Uterus (tissue), 4 donors: ENCODE measurements at places on chromosomes 7 and 10. TPM values are rescaled to one million over a fixed set of nuclear protein-coding genes. Genes with fewer than 3 reads are reported as not detected.

- no peaks in the 10 kb centered on the region for H3K27me3 ChIP-seq
- no peak overlapping the region for H3K4me3 ChIP-seq
- no peak for DNase-seq
- no peak overlapping the region for H3K27ac ChIP-seq
Observed at GRCh38 chr7:116573541-116573940, 48.7 kb downstream of the CAV1 start.

OR2A5 gene
- total RNA-seq = not detected

C7orf57 gene
- total RNA-seq = 0.76 TPM

- no peak overlapping the region for H3K27ac ChIP-seq
- H3K4me3 ChIP-seq = no peak overlapping the region
- H3K4me1 ChIP-seq = no peaks in the 10 kb centered on the region
- H3K27me3 ChIP-seq = no peaks in the 10 kb centered on the region
- DNase-seq = no peak
- H3K36me3 ChIP-seq = no peaks in the 10 kb centered on the region
Observed at GRCh38 chr7:155778349-155778748, 33.9 kb downstream of the SHH start.

GIMAP2 gene
- 41.8 TPM for total RNA-seq

DNA sequence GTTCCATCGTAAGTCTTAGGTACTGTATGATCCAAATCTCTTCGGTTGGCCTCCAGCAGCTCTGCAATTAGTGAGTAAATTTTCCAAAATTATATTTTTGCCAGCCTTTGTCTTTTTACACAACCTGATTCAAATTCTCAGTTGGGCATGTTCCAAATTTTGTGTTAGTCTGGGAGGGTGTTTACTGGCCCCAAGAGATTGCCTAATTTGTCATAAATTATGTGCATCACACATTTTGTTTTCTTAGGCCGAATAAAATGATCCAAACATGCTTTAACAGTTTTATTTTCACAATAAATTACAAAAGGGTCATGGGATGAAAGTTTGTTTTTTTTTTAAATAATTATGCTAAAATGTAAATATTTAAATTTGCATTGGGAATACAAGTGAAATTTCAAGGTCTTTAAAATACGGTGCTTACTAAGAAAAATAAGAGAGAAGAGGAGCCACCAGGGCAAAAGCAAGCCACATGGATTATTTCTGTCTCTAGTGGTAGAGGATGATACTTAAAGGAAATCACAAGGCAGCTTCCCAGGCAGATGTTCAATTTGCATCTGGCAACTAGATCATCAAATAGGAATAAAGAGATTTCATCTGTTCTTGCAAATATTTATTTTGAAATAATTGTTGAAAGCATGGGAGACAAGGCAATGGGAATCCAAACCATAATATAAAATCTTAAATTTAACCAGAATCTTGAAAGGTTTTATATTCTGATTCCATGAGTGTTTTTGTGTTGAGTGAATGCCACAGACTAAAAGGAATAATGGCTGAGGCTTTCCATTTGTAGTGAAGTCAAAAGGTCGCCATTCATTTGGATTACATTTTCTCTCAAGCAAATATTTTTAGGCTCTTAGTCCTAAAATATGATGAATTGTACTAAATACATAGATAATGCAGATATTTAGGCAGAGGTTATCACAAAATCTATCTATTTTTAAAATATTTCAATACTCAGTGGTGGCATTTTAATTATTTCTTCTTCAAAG is 111.1 kb downstream of the MDFIC start:
- DNase-seq = no peak
- H3K36me3 ChIP-seq = no peaks in the 10 kb centered on the region
- H3K4me3 ChIP-seq = no peak overlapping the region
- H3K27ac ChIP-seq = no peak overlapping the region
- H3K4me1 ChIP-seq = peaks cover 3% of the 10 kb centered on the region

NEUROG3 gene
- not detected for total RNA-seq

DNA sequence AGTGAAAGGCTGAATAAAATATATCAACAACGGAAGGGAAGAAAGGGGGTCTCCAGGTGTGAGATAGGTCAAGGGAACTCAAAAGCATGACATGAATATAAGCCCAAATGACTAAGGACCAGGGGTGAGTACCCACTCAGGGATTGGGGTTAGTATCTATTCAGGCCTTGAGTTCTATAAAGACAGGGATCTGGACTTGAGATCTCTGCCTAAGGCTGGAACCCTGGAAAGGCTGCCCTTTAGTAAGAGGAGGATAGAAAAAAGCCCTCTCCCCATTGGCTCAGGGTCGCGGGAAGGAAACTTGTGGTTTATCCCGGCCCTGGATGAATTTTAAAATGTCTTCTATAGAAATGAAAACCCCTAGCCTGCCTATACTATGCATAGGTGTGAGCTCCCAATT is 2.4 kb upstream of the ITPRIP start:
- H3K27ac ChIP-seq = peak overlapping the region; percentile 97
- no peaks in the 10 kb centered on the region for H3K27me3 ChIP-seq
- H3K36me3 ChIP-seq = no peaks in the 10 kb centered on the region
- no peak for DNase-seq
- peaks cover 8% of the 10 kb centered on the region for H3K4me1 ChIP-seq

GRCh38 chr7:137694405-137694804 is 152.4 kb downstream of the DGKI start:
- H3K4me3 ChIP-seq = no peak overlapping the region
- no peak for DNase-seq
- no peaks in the 10 kb centered on the region for H3K4me1 ChIP-seq

DNA sequence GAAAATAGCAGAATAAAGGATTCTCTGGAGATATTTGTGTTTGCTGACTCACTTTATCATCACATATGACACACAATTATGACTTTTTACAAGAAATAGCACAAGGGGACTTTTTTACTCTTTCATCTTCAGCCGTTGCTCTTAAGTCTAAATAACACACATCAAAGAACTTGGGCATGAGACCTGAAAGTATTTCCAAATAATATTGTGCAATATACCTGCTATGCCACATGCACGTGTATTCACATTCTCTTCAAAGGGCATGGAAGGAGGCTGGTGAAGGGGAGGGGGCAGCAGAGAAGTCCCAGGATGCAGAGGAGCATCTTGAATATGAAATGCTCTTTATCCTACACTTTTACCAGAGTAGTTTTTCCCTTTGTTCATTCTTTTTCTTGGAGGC is 4.1 kb upstream of the ADARB2 start:
- H3K27me3 ChIP-seq = no peaks in the 10 kb centered on the region
- H3K36me3 ChIP-seq = no peaks in the 10 kb centered on the region
- no peak overlapping the region for H3K27ac ChIP-seq
- DNase-seq = no peak

- H3K4me3 ChIP-seq = no peak overlapping the region
- H3K4me1 ChIP-seq = no peaks in the 10 kb centered on the region
- H3K36me3 ChIP-seq = no peaks in the 10 kb centered on the region
- no peak for DNase-seq
Observed at GRCh38 chr10:57247271-57247670, 886.2 kb upstream of the ZWINT start.

UFSP1 gene
- 9.7 TPM for total RNA-seq

DNA sequence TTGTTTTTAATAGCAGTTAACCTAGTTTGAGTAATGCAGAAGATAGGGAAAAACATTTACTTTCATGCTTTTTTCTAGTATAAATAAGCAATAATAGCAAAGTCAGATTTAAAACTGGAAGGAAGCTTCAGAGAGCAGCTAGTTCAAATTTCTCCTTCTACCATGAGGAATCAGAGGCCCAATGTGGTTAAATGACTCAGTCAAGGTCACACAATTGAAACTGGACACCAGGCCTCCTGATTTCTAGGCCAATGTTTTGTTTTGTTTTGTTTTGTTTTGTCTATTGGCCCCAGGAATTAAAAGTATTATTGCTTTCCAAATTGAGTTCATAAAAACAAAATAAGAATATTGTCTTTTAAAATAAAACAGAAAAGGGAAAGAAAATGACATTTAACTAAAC is 122.3 kb downstream of the TRIL start:
- no peaks in the 10 kb centered on the region for H3K27me3 ChIP-seq
- H3K36me3 ChIP-seq = no peaks in the 10 kb centered on the region
- H3K4me3 ChIP-seq = no peak overlapping the region

DNA sequence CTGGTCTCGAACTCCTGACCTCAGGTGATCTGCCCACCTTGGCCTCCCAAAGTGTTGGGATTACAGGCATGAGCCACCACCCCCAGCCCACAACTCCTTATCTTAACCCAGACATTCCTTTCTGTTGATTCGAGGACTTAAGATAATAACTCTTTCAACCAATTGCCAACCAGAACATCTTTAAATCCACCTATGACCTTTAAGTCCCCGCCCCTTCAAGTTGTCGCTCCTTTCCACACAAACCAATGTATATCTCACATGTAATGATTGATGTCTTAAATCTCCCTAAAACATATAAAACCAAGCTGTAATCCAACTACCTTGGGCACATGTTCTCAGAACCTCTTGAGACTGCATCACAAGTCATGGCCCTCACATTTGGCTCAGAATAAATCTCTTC is 7.8 kb upstream of the ANKRD2 start:
- no peaks in the 10 kb centered on the region for H3K36me3 ChIP-seq
- no peak overlapping the region for H3K4me3 ChIP-seq
- H3K4me1 ChIP-seq = no peaks in the 10 kb centered on the region
- no peak overlapping the region for H3K27ac ChIP-seq
- H3K27me3 ChIP-seq = no peaks in the 10 kb centered on the region
- no peak for DNase-seq

DNA sequence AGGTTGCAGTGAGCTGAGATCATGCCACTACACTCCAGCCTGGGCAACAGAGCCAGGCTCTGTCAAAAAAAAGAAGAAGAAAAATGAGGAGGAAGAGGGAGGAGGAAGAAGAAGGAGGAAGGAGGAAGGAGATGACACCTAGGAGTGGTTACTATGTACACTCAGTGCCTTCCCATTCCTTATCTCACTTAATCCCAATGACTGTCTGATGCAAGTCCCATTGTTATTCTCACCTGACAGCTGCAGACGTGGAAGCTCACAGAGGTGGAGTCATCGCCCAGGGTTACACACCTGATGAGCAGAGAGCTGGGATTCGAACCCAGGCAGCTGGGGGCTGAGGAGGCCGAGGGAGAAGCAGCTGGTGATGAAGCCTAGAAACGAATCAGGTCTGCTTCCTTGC is 258.8 kb downstream of the SNX10 start:
- H3K27me3 ChIP-seq = no peaks in the 10 kb centered on the region
- H3K4me3 ChIP-seq = no peak overlapping the region
- H3K27ac ChIP-seq = no peak overlapping the region
- no peak for DNase-seq
- H3K4me1 ChIP-seq = no peaks in the 10 kb centered on the region

GRCh38 chr10:50653142-50653541 is 29.4 kb upstream of the SGMS1 start:
- no peaks in the 10 kb centered on the region for H3K4me1 ChIP-seq
- no peaks in the 10 kb centered on the region for H3K36me3 ChIP-seq
- H3K27ac ChIP-seq = no peak overlapping the region
- no peak for DNase-seq
- H3K4me3 ChIP-seq = no peak overlapping the region

RADIL gene
- total RNA-seq = 5.0 TPM

KLLN gene
- total RNA-seq = not detected

DNA sequence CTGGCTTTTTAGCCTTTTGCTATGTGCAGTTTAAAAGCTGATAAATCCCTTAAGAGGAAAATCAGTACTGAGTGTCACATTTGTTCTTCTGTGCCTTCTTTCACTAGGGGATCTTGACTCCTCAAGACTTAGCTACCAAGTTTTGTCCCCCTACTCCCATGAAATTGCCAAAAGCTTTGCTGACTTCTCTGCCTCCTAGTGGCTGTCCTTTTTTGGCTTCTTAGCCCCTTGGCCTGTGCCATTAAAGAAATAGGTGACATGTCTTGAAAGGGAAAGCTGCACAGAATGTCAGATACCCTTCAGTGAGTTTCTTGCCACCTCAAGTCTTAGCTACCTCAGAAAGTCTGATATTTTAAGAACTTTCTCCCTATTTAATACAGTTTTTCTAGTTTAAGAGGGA is 10.5 kb downstream of the MKLN1 start:
- H3K4me1 ChIP-seq = no peaks in the 10 kb centered on the region
- no peaks in the 10 kb centered on the region for H3K27me3 ChIP-seq
- H3K27ac ChIP-seq = no peak overlapping the region

TLX1 gene
- not detected for total RNA-seq

SEMA3C gene
- total RNA-seq = 34.8 TPM

PCLO gene
- total RNA-seq = 0.26 TPM

GRCh38 chr7:55309040-55309991 is 55.8 kb upstream of the LANCL2 start:
- H3K36me3 ChIP-seq = no peaks in the 10 kb centered on the region
- H3K27ac ChIP-seq = peak overlapping the region; percentile 7
- H3K4me1 ChIP-seq = no peaks in the 10 kb centered on the region
- H3K4me3 ChIP-seq = no peak overlapping the region

DNA sequence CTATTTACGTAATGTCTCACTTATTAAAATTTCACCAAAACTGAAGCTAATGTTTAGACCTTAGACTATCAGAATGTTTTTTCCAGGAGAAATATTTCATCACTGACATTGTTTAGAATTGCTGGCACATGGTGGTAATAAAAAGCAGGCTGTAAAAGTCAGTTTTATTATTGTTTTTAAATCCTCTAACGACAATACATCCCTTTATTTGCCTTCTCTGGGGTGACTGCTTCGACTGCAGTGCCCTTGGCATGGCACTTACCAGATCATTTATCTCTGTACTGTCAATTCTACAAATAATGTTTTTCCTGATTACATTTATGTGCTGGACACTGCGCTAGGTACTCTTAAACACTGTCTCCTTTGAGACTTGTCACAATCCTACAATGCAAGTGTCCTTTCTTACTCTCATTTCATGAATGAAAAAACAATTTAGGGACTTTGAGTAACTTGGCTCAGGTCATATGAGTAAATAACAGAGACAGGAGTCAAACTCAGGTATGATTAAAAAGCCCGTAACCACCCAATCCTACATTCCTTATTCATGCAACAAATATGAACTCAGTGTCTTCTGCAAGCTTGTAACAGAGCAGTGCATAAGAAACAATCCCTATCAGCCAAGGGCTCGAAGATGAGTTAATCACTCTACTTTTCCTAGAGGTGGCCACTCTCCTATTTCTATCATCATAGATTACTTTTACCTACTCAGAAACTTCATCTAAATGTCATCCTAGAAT is 5.6 kb upstream of the ING3 start:
- H3K36me3 ChIP-seq = no peaks in the 10 kb centered on the region
- no peak overlapping the region for H3K4me3 ChIP-seq
- no peak for DNase-seq
- H3K27ac ChIP-seq = no peak overlapping the region
- no peaks in the 10 kb centered on the region for H3K27me3 ChIP-seq

USP54 gene
- total RNA-seq = 22.3 TPM

SLC26A4 gene
- total RNA-seq = 4.4 TPM

DNA sequence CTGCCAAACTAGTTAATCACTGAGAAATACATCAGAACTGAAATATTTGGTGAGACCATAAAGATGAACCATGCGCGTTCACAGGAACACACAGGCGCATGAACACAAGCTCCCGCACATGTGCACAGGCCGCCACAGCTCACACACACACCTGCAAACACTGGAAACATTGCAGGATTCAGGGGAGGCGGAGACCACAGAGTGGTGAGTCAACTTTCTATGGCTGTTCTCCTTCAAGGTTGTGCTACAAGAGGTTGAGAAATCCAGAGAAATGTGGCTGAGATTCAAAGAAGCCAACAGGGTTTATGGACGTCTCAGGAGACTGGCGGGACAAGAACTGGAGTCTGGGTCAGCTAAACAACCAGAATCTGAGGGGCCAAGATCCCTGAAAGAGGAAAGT is 17.8 kb downstream of the ESYT2 start:
- H3K27me3 ChIP-seq = no peaks in the 10 kb centered on the region
- no peaks in the 10 kb centered on the region for H3K36me3 ChIP-seq
- H3K4me1 ChIP-seq = peaks cover 22% of the 10 kb centered on the region
- DNase-seq = no peak
- H3K27ac ChIP-seq = peak overlapping the region; percentile 44
- no peak overlapping the region for H3K4me3 ChIP-seq

ZPBP gene
- total RNA-seq = not detected

ZNHIT1 gene
- 40.7 TPM for total RNA-seq
